ENCODE measurements at places on chromosomes 11 and 22. TPM values are rescaled to one million over a fixed set of nuclear protein-coding genes. Genes with fewer than 3 reads are reported as not detected.

The KCTD17 gene
- total RNA-seq, result 30.5 TPM

The GPHA2 gene
- not detected for total RNA-seq

The HPS5 gene
- 21.3 TPM for total RNA-seq

The SH3BP1 gene
- total RNA-seq, result 160 TPM

The HTR3A gene
- total RNA-seq, result not detected

The FAT3 gene
- not detected for total RNA-seq

The OTOG gene
- not detected for total RNA-seq

The GUCY1A2 gene
- not detected for total RNA-seq

The FXYD6 gene
- not detected for total RNA-seq

The CRYBA4 gene
- not detected for total RNA-seq

The EMSY gene
- total RNA-seq, result 31.1 TPM

The ANO9 gene
- total RNA-seq, result 2.4 TPM

The FAM118A gene
- total RNA-seq, result 138 TPM

The OR9Q1 gene
- total RNA-seq, result not detected

The OR2AT4 gene
- total RNA-seq, result not detected

The LARGE2 gene
- not detected for total RNA-seq

The CDC45 gene
- 57.8 TPM for total RNA-seq

The OR52E8 gene
- total RNA-seq, result not detected

The POU2AF2 gene
- not detected for total RNA-seq

The MMP7 gene
- not detected for total RNA-seq

The PIM3 gene
- 115 TPM for total RNA-seq

The NF2 gene
- total RNA-seq, result 70.9 TPM

The UBQLNL gene
- total RNA-seq, result 0.17 TPM

The FOXRED1 gene
- 39.7 TPM for total RNA-seq

The PANX2 gene
- 3.0 TPM for total RNA-seq

The MTA2 gene
- 234 TPM for total RNA-seq

The VSTM5 gene
- not detected for total RNA-seq

The SIK2 gene
- total RNA-seq, result 8.1 TPM

The KCNJ1 gene
- total RNA-seq, result not detected

The F2 gene
- total RNA-seq, result 0.17 TPM

The TMPRSS4 gene
- total RNA-seq, result 0.19 TPM

The FERMT3 gene
- total RNA-seq, result 249 TPM

The MRGPRF gene
- total RNA-seq, result not detected

The C1QTNF6 gene
- 1.3 TPM for total RNA-seq

The FGF4 gene
- not detected for total RNA-seq

The PRPF19 gene
- total RNA-seq, result 110 TPM

The HMOX1 gene
- 4.9 TPM for total RNA-seq

The SUSD2 gene
- total RNA-seq, result 2.4 TPM

The KRTAP5-4 gene
- not detected for total RNA-seq

The POGLUT3 gene
- 14.7 TPM for total RNA-seq
